ENCODE measurements at places on chromosomes 1 and 21. TPM values are rescaled to one million over a fixed set of nuclear protein-coding genes. Genes with fewer than 3 reads are reported as not detected.

Gene SLC5A9
- total RNA-seq = not detected

Gene CFAP57
- 0.34 TPM for total RNA-seq

Gene SLC9C2
- not detected for total RNA-seq

Gene MPL
- not detected for total RNA-seq

Gene NES
- 76.8 TPM for total RNA-seq

Gene HSPB7
- total RNA-seq = 0.07 TPM

Gene OLFML3
- total RNA-seq = 0.17 TPM

Gene ERICH3
- not detected for total RNA-seq

Gene OR13G1
- not detected for total RNA-seq

Gene ILDR2
- total RNA-seq = 3.8 TPM

Gene TBX15
- total RNA-seq = 0.21 TPM

Gene FCRL2
- total RNA-seq = not detected

Gene UBL4B
- total RNA-seq = not detected

Gene HPCA
- total RNA-seq = not detected

Gene BLACAT1
- total RNA-seq = 2.0 TPM

Gene TSPAN2
- total RNA-seq = 7.8 TPM

Gene ANKRD45
- 0.55 TPM for total RNA-seq

Gene CD2
- not detected for total RNA-seq

Gene ZYG11A
- 0.21 TPM for total RNA-seq

Gene DISP3
- total RNA-seq = 0.68 TPM

Gene ZBTB8B
- total RNA-seq = 0.07 TPM

Gene C1orf167
- not detected for total RNA-seq

Gene AGMAT
- 0.96 TPM for total RNA-seq

Gene USP21
- total RNA-seq = 12.6 TPM

Gene SNX7
- 23.4 TPM for total RNA-seq

Gene CNR2
- not detected for total RNA-seq

Gene AIRE
- 0.17 TPM for total RNA-seq

Gene ZNF683
- total RNA-seq = not detected

Gene ASPM
- 4.5 TPM for total RNA-seq

Gene MTMR11
- 14.1 TPM for total RNA-seq

Gene XCL1
- not detected for total RNA-seq

Gene SMIM1
- not detected for total RNA-seq

Gene ZNF593OS
- not detected for total RNA-seq

Gene SDHB
- 109 TPM for total RNA-seq

Gene NPL
- total RNA-seq = 2.0 TPM
